ENCODE measurements at places on chromosomes 2 and 18. TPM values are rescaled to one million over a fixed set of nuclear protein-coding genes. Genes with fewer than 3 reads are reported as not detected.

- H3K4me3 ChIP-seq = no peak overlapping the region
- H3K27me3 ChIP-seq = peaks cover 13% of the 10 kb centered on the region
- no peak for DNase-seq
- H3K27ac ChIP-seq = no peak overlapping the region
- peaks cover 22% of the 10 kb centered on the region for H3K4me1 ChIP-seq
- no peaks in the 10 kb centered on the region for H3K36me3 ChIP-seq
Measured at GRCh38 chr2:72883356-72883962, 3.7 kb upstream of the SPR start.

TDRD15 gene
- total RNA-seq = 0.19 TPM

GRCh38 chr2:240247868-240248720 lies 107.6 kb upstream of the OTOS start:
- no peak overlapping the region for H3K27ac ChIP-seq
- no peak overlapping the region for H3K4me3 ChIP-seq
- peak; percentile 56 for DNase-seq
- no peaks in the 10 kb centered on the region for H3K36me3 ChIP-seq
- H3K4me1 ChIP-seq = peaks cover 32% of the 10 kb centered on the region

LAMA3 gene
- 370 TPM for total RNA-seq

- H3K27ac ChIP-seq = no peak overlapping the region
- no peaks in the 10 kb centered on the region for H3K36me3 ChIP-seq
- no peak overlapping the region for H3K4me3 ChIP-seq
- DNase-seq = no peak
- no peaks in the 10 kb centered on the region for H3K27me3 ChIP-seq
Measured at GRCh38 chr2:199348871-199349270, 108.9 kb downstream of the SATB2 start.

DNA sequence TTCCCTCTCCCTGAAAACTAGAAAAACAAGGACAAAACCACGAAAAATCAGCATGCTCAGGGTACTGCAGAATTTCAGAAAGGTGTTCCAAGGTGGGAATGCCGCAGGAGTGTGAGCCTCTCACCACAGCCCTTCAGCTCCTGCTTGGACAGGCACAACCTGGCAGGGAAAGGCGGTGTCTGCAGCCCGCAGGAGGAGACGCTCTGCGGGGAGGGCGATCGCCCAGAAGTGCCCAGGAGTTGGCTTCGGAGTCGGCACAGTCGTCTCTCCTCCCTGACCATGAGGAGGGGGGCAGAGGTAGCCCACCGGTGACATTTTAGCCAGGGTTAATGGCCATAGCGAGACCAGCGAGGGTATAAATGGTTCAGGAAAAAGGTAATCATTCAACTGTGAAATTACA lies 57.2 kb downstream of the TMEM18 start:
- DNase-seq = peak; percentile 67
- no peaks in the 10 kb centered on the region for H3K4me1 ChIP-seq
- no peaks in the 10 kb centered on the region for H3K36me3 ChIP-seq
- no peaks in the 10 kb centered on the region for H3K27me3 ChIP-seq

DNA sequence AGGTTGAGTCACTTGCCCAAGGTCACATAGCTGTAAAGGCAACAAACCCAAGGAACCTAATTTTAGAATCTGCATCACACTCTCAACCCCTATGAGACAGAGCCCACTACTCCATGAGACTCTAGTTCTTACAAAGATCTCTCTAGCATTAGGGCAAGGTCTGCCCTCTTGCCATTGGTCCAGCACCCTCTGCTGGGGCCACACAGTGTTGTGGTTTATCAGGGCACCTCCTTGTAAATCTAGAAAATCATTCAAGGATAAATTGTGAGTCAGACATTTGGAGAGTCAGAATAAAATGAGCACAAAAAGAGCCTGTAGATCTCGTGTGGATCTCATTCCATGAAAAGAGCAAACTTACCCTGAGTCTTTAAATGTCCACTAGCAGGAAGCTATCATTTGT lies 91.2 kb downstream of the SLC8A1 start:
- no peaks in the 10 kb centered on the region for H3K4me1 ChIP-seq
- no peak for DNase-seq
- H3K27ac ChIP-seq = no peak overlapping the region
- no peaks in the 10 kb centered on the region for H3K36me3 ChIP-seq

DNA sequence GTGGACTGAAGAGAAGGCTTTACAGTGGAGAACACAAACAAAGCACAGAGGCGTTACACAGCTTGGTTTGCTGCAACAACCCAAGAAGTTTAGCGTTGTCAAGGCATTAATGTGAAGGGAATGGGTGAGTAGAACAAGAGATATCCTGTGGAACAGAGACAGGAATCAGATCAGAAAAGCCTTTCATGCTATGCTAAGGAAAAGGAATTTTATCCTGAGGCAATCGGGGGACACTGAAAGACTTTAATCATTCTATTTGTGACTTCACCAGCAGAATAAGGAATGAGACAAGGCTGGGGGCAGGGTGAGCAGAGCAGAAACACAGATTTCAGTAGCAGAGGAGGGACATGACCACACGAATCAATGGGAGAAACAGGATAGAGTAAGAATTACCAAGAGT lies 600.7 kb downstream of the IRS1 start:
- no peaks in the 10 kb centered on the region for H3K27me3 ChIP-seq
- no peak overlapping the region for H3K4me3 ChIP-seq
- DNase-seq = no peak
- H3K36me3 ChIP-seq = no peaks in the 10 kb centered on the region
- no peak overlapping the region for H3K27ac ChIP-seq

GRCh38 chr2:222708274-222708710 lies 36.8 kb downstream of the MOGAT1 start:
- peak; percentile 85 for DNase-seq
- H3K36me3 ChIP-seq = no peaks in the 10 kb centered on the region
- no peak overlapping the region for H3K27ac ChIP-seq
- no peak overlapping the region for H3K4me3 ChIP-seq

CCDC102B gene
- total RNA-seq = 1.6 TPM

DNA sequence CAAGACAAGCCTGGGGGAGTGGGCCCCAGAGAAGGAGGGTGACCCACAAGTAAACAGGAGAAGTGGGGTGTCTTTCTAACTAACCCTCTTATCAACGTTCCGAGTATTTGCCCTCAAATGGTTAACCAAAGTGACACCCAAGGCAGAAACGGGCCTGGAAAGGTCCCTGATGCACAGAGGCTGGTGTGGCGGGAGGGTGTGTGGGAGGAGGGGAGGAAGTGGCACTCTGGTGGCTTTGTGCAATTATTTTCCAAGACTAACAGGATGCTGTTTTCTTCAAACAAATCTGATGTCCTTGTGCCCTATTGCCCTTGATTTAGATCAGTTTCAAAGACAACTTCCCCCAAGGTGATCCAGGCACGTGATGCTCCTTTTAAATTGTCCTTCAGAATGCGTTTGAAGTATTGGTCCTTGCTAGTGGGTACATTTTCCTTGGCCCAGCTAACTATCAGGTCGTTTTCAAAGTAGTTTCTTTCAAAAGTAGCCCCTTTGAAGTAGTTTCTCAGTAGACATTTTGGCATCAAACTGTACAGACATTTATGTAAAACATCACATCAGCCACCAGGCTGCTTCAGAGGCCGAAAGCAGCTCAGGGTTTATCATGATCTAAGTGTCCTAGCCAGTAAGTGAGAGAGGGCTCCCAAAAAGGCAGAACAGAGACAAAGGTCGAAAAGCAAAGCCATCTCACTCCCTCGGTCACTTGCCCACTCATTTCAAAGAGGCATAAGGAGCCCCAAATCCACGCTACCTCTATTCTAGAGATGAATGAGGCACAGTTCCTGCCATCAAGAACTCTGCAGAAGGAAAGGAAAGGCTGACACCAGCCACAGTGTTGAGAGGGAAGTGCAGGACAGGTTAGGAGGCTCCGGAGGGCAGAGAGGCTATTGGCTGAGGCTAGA lies 371.1 kb upstream of the ID2 start:
- no peak overlapping the region for H3K4me3 ChIP-seq
- DNase-seq = no peak
- H3K36me3 ChIP-seq = no peaks in the 10 kb centered on the region
- H3K27me3 ChIP-seq = no peaks in the 10 kb centered on the region

VSNL1 gene
- 18.1 TPM for total RNA-seq

RGPD3 gene
- 0.30 TPM for total RNA-seq

REEP1 gene
- 2.7 TPM for total RNA-seq
